ENCODE measurements at places on chromosomes 3 and 15. TPM values are rescaled to one million over a fixed set of nuclear protein-coding genes. Genes with fewer than 3 reads are reported as not detected.

- DNase-seq = no peak
These were observed 46.8 kb downstream of the PRICKLE2 start for GRCh38 chr3:64178419-64178818.

DNA sequence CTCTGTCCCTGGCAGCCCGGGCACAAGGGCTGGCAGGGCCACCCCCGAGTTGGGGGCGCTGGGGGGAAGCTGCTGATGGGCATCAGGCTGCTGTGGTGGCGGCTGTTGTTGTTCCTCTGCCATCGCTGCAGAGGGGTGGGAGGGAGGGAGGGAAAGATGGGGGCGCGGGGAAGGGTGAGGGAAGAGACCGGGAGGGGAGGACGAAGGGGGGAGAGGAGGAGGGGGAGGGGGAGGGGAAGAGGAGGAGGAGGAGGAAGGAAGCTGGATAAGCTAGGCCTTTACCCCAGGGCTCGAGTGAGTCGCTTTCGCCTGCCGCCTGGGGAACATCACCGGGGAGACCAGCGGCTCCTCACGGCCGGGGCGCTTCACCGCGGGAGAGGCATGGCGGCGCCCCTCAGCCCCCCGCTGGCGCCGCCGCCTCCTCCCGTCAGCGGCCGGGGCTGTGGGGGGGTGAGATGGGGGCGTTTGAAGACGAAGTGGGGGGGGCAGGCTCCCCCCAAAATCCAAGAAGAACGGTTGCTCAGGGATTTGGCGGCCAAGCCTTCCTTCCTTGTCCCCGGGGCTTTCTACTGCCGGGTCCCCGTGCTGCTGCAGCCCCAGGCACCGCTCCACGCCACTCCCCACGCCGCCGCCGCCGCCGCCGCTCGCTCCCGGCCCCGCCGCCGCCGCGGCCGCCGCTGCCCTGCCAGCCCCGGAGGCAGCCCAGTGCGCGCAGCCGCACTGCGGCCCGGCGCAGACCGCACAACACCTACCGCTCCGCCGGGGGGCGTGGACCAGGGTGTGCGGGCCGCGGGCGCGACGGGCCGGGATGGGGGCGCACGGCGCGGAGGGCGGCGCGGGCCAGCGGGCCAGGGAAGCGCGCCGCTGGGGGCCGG is at the start of gene RFX7:
RFX7 (minus strand) TSS at position 717 of the 875 bp plus-strand sequence; CDS start at position 123, 594 bp downstream.
- DNase-seq = peak; percentile 69

GRCh38 chr15:77187751-77188464 is 117.0 kb upstream of the TSPAN3 start:
- DNase-seq = peak; percentile 30

MNS1 gene
- polyA plus RNA-seq = 3.4 TPM
